CD8-positive, alpha-beta T cell (primary cell): ENCODE measurements at places on chromosomes 4 and X.
A peak's percentile ranks its signal among the peaks of the same experiment; 100 is the strongest.

GRCh38 chrX:113529426-113530013 lies 688.9 kb upstream of the AMOT start:
- no peak for DNase-seq

DNA sequence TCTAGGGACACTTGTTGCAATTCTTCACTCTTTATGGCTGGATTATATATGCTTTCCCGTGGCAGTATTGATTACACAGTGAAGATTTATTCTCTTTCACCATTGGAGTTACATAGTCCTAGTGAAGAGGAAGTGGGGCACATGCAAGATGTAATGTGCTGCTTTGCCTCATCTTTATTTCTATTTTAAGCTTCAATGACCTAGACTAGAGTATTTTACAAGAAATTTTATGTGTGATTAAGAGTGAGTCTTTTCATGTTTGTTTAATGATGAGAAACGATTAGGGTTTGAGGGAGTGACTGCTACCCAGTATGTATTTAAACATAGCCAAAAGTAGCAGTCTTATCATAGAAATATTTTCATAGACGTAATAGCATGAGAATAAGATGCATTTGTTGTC lies 30.8 kb downstream of the DIAPH2 start:
- DNase-seq, result no peak

GRCh38 chr4:181971973-181972372 lies 271.2 kb upstream of the TENM3 start:
- no peak for DNase-seq

GRCh38 chrX:68490644-68491043 lies 8.2 kb upstream of the YIPF6 start:
- no peak for DNase-seq

DNA sequence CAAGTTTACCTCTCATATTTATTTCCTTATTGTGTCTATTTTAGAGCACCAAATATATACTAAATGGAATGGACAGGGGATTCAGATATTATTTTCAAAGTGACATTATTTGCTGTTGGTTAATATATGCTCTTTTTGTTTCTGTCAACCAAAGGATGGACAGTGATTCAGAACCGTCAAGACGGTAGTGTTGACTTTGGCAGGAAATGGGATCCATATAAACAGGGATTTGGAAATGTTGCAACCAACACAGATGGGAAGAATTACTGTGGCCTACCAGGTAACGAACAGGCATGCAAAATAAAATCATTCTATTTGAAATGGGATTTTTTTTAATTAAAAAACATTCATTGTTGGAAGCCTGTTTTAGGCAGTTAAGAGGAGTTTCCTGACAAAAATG lies 6.2 kb downstream of the FGB start:
- no peak for DNase-seq

- DNase-seq, result no peak
These were observed 678.3 kb upstream of the NR3C2 start for GRCh38 chr4:149120331-149121022.

DNA sequence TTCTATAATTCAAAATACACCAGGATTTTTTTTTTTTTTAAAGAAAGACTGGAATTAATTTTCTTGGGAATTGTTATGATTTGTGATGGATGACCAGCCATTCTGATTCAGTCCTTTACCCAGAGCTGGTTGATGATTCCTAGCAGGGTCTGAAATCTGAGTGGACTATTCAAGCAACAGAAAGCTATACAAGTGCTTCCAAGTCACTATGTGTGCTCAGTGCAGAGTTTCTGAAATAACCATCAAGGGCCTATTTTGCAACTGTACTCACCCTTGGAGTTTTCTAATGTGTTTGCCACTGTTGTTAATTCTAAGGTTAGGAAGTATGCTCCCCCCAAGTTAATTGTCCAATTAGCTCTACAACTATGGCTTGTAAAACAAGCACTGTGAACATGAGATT lies 137.7 kb upstream of the RAPGEF2 start:
- no peak for DNase-seq

- no peak for DNase-seq
These were observed 70.4 kb upstream of the ANXA3 start for GRCh38 chr4:78481180-78481579.

DNA sequence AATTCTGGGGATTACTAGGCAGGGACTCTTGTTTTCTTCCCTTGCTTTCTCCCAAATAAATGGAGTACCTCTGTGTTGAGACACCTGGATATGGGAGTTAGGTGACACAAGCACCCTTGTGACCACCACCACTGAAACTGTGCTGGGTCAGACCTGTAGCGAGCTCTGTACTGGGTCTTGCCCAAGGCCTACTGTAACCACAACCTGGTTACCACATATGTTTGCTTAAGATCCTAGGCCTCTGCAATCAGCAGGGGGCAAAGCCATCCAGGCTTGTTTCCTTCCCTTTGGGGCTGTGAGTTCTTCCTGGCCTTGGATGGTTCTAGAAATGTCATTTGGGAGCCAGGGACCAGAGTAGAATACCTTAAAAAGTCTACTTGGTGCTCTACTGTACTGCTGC lies 49.4 kb downstream of the LPAR4 start:
- no peak for DNase-seq

DNA sequence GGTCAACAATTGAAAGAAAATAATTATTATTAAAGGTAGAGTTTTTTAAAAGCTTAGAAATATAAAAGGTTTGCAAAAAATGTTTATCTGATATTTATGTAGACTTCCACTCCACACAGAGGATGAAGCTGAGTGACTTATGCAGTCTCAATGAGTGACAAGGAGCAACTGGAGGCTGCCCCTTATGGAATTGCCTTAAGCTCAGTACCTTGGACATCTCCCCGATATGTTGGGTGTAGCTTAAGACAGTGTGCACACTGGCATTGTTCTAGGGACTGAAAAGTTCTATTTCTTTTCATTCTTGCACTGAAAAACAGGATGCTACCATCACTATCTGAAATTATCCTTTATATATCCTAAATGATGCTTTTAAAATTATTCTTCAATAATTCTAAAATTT lies 292.1 kb downstream of the PRDM5 start:
- no peak for DNase-seq

GRCh38 chr4:98602270-98602669 lies 56.1 kb downstream of the TSPAN5 start:
- no peak for DNase-seq

- no peak for DNase-seq
These were observed 32.5 kb downstream of the SORBS2 start for GRCh38 chr4:185779517-185779916.

DNA sequence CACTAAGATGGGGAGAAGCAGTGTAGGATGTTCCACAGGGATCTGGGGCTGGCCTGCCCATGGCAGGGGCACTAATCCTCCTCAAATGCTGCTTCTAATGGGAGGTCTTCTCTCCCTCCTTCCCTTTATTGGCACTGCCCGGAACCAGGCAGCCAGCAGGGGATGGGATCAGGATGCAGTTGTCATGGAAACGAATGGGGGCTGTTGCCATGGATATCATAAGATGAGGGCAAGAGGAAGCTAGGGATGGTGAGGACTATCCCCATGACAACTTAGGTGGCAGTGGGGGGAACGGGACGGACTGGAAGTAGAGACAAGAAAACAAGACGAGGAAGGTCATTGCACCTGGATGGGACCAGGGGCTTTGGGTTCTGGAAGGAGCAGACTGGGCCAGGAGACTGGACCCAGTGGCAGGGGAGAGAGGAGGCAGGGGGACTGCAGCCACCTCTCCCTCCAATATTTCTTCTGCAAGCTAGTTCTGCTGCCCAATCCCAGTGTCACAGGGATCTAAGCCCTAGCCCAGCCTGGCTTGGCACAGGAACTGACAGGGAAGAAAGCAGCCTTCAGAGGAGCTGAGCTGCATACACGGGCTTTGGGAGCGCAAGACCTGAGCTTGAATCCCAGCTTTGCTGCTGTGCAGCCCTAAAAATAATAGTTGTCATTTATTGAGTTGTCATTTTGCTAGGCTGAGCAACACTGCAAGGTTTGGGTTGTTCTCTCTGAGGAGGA lies 19.0 kb downstream of the IQSEC2 start:
- no peak for DNase-seq

- peak; percentile 85 for DNase-seq
These were observed 11.2 kb upstream of the BCOR start for GRCh38 chrX:40108959-40109287.

DNA sequence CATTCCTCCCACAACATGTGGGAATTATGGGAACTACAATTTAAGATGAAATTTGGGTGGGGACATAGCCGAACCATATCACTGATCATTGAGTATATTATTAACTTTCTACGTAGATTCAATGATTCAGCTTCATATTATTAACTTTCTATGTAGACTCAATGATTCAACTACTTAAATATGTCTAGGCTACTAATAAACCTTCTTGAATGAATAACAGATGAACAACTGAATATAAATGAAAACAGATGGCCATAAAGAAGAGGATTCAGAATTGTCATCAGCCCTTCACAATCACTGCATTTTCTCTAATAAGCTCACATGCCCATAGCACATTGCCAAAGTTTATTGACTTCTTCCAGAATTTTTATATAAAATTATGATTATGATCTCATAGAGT lies 57.0 kb downstream of the CEP44 start:
- no peak for DNase-seq

DNA sequence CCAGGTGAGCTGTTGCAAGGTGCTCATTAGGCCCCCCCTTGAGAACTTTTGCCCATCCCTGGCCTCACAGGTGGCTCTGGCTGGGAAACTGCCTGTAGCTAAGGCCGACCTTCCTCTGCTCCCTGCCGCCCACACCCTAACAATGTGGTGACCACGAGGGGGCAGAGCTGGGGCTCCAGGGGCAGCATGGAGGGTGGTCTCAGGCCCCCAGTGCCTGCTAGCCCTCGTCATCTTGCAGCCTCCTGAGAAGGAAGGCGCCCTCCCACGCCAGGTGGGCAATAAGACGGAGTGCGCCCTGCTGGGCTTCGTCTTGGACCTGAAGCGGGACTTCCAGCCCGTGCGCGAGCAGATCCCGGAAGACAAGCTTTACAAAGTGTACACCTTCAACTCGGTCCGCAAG lies 32.4 kb downstream of the ATP2B3 start:
- no peak for DNase-seq

- DNase-seq, result no peak
These were observed 295.1 kb downstream of the GBA3 start for GRCh38 chr4:22987870-22988269.

GRCh38 chr4:18155067-18156041 lies 133.8 kb upstream of the LCORL start:
- no peak for DNase-seq

DNA sequence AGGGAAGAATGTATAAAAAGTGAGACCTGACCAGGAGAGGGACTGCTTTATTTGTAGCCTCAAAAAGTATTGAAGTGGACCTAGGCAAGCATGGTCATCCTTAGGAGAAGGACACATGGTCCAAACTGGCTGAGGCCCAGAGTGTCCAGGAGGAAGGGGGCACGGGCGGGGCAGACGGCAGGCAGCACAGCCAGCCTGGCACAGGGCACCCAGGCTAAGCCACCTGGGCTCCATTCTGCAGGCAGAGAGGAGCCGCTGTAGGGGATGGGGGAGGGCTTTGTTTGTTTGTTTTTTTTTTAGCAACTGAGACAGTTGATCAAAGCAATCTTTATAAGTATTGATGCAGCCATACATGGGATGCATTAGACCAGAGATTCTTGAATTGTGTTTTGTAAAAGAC lies 188.6 kb downstream of the PRDM5 start:
- DNase-seq, result no peak

DNA sequence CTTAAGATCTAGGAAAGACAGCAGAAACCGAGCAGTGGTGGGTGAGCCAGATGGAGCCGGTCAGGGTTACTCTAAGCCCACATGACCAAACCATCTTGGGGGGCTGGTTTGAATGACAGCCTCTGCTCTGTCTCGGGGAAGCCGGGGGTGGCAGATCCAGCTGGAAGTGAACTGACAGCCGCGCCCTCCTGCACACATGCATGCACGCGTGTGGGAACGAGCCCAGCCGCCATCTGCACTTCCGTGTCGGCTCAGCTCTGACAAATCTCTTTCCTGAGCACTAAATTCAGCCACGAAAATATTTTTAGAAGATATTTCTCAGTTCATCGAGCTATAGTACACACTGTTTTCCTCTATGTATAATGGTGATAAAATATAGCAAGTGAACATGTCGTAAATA lies 115.5 kb downstream of the DCTD start:
- no peak for DNase-seq

- no peak for DNase-seq
These were observed 58.1 kb upstream of the GBA3 start for GRCh38 chr4:22634541-22635181.

- DNase-seq, result no peak
These were observed 2.3 kb downstream of the MPP1 start for GRCh38 chrX:154802947-154803346.

DNA sequence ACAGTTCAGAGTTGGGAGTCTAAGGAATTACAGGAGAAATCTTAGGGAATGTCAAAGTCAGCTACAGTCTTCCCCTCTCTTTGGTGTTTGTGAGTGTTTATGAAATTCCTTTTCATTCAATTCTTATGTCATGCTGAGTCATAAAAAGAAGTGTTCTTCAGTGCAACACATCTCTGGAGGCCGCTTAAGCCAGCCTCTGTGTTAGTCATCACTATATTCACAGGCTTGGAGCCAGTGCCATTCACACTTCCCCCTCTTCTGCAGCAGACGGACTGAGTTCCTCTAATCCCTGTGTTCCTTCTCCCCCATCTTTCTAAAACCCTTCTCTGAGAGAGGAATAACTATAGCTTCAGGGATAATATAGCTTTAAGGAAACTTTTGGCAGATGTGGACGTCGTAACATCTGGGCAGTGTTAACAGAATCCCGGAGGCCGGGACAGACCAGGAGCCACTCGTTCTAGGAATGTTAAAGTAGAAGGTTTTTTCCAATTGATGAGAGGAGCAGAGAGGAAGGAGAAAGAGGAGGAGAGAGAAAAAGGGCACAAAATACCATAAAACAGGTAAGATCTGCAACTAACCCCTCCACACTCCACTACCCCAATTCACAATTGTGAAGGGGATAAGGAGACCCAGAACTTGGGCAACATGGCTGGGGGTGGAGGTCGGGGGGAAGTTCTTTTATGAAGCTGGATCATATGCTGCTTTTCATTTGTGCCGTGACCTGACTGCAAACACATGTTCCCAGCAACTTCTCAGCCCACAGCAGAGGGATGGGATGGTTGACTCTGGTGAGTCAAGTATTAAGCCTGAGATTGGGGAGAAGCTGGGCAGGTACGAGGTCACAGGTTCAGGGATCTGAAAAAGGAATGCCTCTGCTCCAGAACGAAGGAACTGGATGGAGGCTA lies at the start of gene SRPX2:
Gene SRPX2, plus strand, starts transcription at position 244 of the 905 bp plus-strand sequence. CDS start 2,124 bp downstream, outside the sequence.
- no peak for DNase-seq

DNA sequence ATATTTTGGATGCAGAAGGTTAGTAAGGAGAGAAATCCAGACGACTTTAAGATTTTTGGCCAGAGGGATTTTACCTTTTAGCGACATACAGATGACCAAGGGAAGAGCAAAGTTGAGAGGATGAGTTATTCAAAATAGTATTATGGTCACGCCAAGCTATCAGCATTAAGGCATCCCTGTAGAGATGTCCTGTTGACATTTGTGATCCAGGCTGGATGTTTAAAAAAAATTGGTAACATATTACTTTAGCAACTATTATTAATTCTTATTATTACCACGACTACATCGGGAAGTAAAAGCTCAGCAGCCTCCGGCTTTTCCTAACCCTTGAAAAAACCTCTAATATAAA lies 562 bp upstream of the OSTC start:
- no peak for DNase-seq

- DNase-seq, result no peak
These were observed 236.7 kb upstream of the MAB21L2 start for GRCh38 chr4:150345207-150345744.
